Activated CD4-positive, alpha-beta T cell treated with anti-CD3 and anti-CD28 coated beads for 48 hours (primary cell): ENCODE measurements at places on chromosomes 16 and 17.

DNA sequence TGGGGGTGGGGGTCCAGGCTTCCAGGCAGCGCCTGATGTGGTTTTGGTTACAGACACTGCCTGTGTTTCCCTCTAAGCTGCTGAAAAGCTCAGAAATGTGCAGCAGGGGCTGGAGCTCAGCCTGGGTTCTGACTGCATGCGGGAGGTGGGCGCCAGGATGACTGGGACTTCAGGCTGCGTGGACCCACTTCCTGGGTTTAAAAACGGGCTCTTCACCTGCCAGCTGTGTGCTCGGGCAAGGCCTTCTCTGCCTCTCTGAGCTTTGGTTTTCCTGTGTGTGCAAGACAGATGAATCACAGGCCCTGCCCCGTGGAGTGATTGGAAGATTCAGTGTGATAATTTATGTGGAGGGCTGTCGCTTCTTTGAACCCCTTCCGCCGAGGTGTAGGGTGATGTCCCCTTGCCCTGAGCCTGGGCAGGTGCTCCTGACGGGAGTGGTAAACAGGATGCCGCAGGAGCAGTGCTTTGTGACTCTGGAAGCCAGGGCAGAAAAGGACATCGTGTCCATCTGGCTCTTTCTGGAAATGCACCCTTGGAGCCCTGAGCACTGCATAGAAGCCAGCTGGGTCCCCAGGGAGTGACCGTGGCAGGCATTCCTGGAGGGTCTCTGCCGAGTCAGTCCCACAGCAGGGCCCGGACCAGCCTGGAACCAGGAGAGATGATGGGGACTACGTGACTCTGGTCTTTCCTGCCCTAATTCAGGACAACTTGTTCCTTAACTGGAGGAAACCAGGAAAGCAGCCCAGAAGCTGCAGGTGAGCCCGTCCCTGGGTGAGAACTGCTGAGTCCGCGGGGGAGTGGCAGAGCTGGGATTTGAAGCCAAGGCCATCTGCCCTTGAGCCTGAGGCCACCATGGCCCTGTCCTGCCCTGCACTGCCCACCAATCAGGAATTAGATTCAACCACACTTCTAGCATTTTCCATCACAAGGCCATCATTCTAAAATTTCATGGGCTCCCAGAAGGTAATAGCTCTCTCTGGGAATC is 28.5 kb upstream of the SLC7A5 start:
- peak; percentile 76 for DNase-seq

DNA sequence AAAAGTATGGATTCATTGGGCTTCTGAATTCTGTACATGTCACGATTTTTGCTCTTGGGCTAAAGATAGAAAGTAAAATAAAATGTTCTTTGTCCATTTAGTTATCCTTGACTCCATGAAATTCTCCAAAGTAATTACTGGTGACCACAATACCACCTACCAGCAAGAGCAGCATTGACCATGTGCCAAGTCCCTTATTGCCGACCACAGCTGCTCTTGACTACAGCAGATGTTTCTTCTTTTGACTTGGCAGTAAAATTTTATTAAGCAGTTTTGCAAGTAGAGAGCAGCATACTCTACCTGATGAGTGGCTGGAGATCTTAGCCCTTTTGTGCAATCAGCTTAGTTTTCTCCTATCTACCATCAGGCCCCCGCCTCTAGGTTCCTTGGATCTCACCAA is 152.2 kb upstream of the TBX2 start:
- no peak for DNase-seq

DNA sequence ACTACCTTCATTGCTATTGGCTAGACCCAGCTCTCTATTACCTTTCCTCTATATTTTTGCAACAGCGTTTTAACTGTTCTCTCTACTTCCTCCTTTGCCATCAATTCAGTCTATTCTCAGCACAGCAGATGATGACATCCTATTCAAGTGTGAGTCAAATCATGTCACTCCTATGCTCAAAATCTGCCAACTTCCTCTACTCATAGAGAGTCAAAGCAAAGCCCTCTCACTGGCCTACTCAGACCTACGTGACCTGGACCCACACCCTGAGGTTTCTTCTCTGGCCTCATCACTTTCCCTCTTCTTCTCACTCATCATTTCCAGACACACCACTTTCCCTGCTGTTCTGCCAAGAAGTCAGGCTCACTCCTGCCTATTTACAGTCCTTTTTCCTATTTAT is 289.0 kb upstream of the AXIN2 start:
- peak; percentile 9 for DNase-seq

GRCh38 chr16:82628711-82629110 is 1.9 kb downstream of the CDH13 start:
- DNase-seq = no peak

DNA sequence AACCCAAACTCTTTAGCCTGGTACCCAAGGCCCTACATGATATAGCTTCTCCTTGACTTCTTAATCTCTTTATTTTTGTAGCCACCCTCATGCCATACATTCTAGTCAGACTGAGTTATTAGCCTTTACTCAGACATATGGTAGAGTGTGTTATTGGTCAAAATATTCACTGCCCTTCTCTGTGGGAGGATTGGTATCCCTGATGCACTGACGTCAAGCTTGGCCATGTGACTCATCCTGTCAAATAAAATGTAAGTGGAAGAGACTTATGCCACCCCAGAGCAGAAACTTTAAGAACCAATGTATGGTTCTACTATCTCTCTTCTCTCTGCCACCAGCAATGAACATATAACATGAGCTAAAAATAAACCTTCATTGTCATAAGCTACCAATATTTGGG is 12.2 kb upstream of the BEAN1 start:
- no peak for DNase-seq

DNA sequence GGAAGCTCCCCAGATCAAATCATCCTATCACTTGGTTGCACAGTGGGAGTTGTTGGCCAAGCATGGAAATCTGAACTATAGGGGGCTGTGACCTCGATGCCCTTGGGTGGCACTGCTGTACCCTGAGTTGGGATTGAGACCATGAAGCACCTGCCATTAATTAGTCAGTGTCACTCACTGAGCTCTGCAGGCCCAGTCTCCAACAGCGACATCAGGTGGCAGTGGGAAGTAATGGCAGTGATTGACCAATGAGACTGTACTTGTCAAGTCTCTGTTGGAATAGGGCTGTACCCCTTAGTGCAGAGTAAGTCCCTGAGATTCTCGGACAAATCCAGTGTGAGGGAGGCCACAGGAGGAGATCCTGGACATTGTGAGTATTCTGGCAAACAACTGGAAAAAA is 118.0 kb upstream of the RPL38 start:
- DNase-seq = peak; percentile 13

DNA sequence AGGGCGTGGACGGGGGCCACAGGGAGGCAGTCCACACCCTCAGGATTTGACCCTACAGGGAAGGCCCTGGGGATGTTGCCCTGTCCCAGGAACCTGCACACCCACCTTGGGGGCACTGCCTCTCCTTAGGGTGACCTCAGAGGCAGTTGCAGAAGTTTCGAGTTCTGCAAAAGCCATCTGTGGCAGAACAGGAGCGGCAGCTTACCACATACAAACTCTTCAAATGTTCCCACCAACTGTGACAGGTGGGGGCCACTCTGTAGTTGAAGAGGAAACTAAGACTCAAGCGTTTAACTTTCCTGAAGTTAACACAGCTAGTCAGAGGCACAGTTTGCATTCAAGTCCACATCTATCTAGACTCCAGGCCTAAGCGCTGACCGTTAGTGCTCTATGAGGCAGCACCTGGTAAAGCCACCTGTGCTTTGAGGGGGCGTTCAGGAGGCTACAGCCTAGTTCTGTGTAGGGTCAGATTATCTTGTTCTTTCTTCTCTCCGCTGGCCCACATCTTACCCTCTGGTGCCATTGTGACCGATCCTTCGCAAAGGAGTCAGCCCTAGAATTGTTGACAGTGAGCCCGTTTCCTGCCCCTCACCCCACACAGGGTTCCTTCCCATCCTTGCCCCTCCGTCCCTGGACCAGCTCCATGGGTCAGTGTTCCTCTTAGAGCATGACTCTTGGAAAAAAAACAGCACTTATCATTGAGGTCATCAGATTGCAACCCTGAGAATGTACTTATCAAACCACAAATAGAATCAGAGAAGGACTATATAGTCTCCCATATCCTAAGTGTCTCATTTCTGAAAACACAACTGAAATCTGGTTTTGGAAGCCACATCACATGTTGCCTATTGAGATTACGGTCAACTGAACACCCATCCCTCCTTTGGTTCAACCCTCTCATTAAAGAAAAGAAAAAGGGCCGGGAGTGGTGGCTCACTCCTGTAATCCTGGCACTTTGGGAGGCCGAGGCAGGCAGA is 45.4 kb downstream of the CDH1 start:
- DNase-seq = no peak

DNA sequence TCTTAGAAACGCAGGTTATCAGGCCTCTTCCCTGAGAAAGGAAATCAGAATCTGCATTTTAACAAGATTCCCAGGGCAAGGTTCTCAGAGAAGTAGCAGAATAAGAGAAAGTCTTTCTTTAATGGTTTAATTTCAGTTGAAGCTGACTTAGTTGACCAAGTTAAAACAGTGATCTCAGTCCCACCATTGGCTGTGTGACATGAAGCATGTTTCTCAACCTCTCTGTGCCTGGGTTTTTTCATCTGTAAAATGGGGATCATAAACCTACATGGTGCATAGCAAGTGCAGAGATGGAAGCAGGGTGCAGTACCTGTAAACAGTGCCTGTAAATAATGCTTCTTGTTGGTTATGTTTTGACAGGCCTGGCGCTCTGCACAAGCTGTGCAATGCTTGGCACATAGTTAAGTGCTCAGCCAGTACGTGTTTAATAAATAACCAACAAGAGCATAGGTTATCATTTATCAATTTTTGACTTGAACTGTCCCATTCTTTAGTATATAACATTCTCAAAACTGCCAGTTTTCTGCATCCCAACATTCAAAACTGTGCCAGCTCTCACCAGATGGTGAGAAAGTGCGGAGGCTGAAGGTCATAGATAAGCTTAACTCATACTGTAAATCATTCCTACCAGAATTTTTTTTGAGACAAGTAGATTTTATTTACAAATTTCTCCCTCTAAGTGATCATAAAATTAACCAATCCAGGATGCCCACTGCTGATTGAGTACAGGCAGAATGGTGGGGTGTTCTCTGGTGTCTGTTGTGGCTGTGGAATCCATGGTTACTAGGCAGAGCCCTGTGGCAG is 6.9 kb downstream of the C17orf67 start:
- no peak for DNase-seq

DNA sequence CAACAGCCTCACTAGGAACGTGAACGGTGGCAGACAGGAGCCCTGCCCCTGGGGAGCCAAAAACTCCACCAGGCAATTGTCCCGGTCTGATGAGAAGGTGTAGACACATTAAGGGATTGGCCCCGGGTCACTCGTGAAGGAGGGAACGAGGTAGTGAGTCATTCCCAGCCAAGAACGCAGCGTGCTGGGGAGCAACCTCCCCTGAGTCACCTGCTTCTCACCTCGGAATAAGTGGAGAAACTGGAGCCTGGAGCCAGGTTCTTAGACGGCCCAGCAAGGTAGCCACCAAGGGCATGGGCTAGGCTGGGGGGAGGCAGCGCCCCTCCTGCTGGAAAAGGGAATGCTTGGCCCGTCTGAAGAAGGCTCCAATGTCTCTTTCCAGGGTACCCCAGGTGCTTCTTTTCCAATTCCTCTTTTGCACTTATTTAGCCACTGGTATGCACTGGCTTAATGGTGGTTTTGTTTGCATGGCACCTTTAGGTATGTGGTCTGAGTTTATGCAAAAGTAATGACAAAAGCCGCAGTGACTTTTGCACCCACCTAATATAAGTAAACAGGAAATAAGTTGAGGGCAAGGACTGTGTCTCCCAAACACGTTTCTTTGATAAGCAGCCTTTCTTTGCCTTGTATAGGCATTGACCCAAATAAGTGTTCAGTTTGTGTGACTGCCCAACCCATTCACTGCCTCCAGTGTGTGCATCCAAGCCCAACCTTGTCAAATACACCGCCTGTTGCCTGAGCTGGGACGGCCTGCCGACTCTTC is 1.8 kb upstream of the HELZ start:
- peak; percentile 30 for DNase-seq

DNA sequence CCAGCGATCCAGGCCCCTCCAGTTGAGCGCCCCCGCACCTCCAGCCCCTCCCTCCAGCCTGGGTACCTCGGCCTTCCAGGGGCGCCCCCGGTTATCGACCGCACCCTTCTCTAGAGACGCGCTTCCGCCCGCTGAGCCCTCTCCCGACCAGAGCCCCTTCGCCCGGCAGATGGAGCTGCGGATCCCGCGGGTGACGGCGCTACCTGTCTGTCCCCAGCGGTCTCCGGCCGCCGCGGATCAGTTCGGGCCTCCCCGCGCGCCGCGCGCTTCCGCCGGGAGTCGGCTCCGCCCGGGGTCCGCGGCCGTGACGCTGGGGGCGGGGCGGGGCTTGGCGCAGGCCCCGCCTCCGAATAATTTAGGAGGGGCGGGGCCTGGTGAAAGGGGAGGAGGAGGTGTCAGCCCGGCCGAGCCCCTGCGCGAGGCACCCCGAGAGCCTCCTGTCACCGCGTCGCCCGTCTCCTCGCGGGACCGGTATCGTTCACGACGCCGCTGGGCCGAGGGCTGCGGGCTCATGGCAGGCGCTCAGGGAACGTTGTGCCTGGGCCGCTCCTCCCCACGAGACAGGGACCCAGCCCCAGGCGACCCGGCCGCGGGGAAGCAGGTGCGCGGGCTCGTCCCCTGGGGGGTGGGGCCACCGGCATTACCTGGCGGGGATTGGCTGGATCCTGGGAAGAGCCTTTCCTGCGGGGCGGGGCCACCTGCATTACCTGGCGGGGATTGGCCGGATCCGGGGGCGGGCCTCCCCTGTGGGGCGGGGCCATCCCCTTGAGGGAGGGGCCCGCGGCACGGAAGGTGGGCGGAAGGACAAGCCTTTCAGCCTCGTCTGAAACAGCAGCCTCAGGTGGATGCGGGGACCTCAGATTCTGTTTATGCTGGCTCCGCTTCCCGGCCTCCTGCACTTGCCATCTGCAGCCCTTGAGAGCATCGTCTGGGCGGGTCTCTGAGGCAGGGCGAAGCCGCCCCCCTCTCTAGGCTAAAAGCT is at the start of gene SPATA2L:
SPATA2L (minus strand) TSS at position 281 of the 982 bp plus-strand sequence. CDS start 473 bp downstream, outside the sequence.
- DNase-seq = peak; percentile 98

DNA sequence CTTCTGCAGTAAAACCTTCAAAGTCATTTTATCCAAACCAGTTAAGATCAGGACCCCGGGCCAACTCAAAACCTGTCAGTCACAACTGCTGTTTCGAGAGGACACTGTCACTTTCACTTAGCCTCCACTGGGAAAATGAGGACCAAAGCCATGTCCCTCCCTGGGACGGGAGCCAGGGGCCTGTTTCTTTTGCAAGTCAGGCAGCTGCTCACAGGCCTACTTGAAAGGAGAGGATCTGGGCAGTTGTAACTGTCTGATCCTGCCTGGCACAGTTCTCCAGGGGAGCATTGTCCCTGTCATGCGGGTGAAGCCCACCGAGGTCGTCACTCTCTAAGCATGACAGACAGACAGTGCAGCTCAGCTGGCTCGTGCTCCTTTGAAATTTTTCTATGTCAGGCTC is 276.2 kb downstream of the NPIPA8 start:
- DNase-seq = no peak

- no peak for DNase-seq
Observed at GRCh38 chr16:84252184-84252583, 12.4 kb upstream of the KCNG4 start.
